Stimulated activated CD8-positive, alpha-beta memory T cell treated with anti-CD3 and anti-CD28 coated beads, Interleukin-4, amount 100 ng/mL, for 4 hours (primary cell): ENCODE measurements at places on chromosomes 16 and 17.

DNA sequence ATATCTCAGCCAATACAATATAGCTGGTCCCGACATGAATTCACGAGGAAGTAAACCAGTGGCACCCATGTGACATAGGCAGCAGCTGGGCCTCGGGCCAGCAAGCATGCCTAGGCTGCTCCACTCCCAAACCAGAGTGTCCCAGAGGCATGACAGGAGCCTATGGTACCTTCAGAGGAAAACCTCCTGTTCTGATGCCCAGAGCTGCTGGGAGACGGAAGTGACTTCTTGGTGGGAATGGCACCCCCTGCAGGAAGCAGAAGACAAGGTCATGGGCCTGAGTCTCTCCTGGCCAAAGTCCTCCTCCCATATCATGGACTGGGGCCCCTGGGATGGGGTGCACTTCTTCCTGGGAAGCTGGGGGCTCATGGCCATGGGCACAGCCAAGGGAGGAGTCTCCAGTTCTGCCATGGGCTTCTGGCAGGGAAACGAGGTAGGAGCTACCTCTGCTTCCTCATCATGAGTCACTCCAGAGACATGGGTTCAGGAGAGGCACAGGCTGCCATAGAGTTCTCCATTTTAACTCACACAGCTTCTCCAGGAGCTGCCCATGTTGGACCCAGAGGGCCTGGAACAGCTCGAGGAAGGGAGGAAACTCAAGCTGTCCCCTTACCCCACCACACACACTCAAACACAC, 13.4 kb downstream of the FBF1 start:
- DNase-seq: no peak

DNA sequence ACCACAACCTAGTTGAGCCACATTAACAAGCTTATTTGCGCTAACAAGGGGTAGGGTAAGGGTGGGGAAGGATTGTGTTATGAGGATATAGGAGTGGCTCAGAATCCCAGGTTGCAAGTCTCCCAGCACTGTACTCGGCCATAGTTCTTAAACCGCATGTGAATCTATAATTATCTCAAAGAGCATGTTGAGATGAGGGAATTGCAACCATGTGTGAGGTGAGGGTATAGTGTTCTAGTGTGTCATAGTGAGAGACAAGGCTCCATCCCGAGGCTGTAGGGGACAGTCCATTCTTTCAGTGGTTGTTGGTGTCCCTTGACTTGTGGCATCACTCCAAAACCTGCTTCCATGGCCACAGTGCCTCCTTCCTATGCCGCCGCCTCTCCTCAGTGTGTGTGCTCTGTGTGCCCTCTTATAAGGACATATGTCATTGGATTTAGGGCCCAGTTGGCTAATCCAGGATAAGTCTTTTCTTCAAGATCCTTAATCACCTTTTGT, 22.7 kb upstream of the ATP5MC1 start:
- no peak for DNase-seq

DNA sequence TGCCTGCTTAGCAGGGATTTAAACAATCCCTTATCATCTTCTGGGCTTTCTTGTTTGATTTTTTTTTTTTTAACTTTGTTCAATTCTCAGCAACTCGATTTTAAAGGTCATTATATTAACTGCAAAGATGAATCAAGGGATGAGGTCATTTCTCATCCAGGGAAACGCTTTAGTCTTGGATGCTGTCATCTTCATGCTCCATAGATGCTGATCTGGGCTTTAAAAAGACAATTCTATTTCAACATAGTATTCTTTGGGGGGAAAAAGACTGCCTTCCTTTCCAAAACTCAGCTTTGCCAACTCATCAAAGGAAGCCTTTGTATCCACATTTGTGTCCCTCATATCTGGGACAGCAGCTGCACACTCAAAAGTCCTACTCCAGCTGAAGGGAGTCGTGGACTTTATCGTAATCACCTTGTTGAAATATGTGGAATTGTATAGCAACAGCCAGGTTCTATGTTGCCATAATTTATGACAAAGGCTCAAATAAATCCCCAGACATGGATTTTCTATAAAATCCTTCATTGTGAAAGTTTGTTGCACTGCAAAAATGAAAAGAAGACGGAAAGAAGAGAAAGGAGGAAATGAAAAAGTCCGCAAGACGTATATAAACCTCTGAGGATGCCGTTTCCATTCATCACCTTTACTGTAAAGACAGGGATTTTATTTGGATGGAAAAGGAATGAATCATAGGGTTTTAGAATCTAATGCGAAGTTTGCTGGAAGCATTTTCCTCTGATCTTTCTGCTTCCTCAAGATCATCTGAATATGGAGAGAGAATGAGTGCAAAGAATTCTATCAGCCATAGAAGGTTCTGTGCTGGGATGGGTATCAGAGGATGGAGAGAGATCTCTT, 48.6 kb upstream of the XYLT1 start:
- DNase-seq: no peak

DNA sequence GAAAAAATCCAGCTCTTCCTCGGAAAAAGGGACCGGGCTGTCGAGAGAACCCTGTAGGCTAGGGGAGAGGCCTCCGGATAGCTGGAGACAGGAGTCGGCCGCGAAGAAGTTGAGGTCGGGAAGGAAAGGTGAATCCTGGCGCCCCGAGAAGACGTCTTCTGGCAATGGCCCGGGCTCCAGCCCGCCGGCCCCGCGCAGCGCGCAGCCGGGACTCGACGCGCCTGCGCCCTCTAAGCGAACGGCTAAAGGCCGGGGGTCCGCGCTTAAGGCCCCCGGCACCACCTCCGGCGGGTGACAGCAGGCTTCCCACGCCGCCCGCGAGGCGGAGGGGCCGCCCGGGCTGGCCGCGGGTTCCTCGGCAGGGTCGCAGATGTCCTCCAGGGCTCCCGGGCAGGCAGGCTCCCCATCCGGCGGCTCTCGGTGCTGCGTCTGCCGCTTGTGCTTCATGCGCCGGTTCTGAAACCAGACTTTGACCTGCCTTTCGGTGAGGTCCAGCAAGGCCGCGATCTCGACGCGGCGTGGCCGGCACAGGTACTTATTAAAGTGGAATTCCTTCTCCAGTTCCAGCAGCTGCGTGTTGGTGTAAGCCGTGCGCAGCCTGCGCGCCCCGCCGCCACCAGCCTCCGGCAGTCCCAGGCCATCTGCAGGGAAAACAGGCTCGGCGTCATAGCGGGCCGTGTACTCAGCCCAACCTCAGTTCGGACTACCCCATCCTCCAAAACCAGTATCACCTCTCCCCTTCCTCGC, 1.6 kb downstream of the HOXB2 start:
- DNase-seq: no peak

DNA sequence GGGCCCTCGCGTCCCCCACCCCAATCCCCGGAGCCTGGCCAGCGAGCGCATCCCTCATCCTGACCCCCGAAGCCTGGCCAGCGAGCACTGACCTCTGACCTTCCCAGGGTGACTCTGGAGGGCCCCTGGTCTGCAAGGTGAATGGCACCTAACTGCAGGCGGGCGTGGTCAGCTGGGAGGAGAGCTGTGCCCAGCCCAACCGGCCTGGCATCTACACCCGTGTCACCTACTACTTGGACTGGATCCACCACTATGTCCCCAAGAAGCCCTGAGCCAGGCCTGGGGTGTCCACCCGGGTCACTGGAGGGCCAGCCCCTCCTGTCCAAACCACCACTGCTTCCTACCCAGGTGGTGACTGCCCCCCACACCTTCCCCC, 2.3 kb downstream of the TPSD1 start:
- DNase-seq: no peak
